Stimulated activated CD8-positive, alpha-beta memory T cell treated with anti-CD3 and anti-CD28 coated beads, Interleukin-12 subunit alpha, Interleukin-12 subunit beta, amount 100 ng/mL, for 4 hours (primary cell): ENCODE measurements at places on chromosomes 1 and 21.

GRCh38 chr1:229887043-229887822 is 179.8 kb upstream of the GALNT2 start:
- no peak for DNase-seq

DNA sequence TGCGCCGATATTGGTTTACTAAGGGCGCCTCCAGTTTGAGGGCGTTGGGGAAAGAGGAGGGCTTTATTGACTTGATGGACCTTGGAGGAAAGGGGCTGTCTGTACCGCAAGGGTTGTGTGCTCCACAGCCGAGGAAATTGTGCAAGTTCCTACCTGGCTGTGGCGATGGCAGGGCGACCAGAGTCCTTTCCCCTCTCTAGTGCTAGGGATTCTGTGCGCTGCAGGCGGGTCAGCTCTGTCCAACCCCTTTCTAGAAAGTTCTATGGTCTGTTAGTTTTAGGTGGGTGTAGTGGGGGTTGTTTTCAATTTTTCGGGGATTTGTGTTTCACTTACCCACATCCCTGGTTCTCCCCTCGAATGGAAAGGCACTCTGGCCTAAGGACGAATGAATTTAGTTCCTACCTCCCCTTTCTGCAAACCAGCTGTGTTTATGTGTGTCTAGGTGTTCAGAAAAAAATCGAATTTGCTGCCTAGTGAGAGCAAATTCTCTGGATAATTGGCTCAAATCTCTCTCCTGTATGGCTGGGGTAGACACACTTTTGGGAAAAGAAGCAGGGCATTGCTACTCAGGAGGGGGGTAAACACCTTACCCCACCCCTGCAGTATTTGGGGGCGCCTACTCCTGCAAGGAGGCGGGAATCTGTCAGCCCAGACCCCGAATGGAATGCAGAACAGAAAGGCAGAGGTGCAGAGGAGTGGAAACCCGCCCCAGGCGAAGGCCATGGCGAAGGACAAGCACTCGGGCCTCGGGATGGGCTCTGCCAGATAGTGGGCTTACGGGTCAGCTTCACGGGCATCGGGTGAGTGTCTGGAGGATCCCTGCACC is 2.0 kb downstream of the DMBX1 start:
- DNase-seq, result no peak

DNA sequence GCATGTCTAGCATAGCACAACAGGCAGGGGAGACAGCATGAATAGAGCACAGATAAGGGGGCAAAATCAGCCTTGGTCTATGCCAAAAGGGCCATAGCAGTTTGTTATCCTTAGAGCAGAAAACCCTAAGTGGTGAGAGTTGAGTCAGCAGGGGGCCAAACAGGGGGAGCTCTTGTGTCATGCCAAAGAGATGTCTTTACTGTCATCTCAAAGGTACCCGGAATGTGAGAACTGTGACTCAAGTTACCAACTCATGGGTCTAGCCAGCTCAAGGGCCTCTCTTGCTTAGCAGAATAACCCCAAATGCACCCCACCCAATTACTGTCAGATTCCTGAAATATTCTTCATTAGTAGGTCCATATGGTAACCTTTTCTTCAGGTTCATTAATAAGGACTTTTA is 45.9 kb upstream of the NRDC start:
- DNase-seq, result no peak

DNA sequence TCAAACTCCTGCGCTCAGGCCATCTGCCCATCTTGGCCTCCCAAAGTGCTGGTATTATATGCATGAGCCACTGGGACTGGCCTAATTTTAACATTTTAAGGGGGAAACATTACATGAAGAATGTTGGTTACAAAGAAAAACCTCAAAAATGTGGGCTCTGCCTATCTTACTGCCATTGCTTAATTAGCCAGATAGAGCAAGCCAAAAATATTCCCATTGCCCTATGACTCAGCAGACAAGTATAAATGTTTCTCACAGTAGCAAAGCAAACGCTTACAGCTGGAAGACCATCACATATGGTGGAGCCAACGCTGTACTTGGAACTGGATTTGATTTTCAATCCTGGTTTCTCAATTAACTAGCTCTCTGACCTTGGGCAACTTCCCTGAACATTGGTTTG is 502.0 kb downstream of the SMYD3 start:
- no peak for DNase-seq

DNA sequence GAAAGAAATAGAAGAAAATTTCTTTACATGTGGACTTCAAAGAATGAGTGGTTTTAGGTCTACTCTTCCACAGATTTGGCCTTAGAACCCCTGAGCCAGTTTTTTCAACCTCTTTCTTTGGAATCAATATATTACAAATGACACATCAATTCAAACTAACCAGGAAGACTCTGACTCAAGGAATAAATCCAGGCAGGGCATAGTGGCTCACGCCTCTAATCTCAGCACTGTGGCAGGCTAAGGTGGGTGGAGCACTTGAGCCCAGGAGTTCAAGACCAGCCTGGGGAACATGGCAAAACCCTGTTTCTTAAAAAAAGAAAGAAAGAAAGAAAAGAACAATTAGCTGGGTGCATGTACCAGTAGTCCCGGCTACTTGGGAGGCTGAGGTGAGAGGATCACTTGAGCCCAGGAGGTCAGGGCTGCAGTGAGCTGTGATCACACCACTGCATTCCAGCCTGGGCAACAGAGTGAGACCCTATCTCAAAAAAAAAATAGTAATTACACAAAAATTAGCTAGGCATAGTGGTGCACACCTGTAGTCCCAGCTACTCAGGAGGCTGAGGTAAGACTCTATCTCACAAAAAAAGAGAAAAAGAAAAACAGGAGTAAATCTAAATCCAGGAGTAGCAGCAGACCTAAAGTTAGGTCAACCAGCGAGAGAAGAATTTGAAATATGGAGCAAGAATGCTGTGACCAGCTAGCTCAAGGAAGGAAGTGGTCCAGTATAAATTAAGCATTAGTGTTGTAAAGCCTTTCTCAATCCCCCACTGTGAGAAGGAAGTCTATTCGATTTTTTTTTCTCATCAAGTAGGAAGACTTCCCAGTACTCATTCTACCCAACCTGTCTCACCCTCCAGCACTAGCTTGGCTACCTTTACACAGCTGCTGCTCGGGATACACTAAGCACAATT is 1.9 kb downstream of the SORT1 start:
- no peak for DNase-seq

GRCh38 chr1:9420835-9421532 is 118.3 kb upstream of the SLC25A33 start:
- DNase-seq, result no peak

DNA sequence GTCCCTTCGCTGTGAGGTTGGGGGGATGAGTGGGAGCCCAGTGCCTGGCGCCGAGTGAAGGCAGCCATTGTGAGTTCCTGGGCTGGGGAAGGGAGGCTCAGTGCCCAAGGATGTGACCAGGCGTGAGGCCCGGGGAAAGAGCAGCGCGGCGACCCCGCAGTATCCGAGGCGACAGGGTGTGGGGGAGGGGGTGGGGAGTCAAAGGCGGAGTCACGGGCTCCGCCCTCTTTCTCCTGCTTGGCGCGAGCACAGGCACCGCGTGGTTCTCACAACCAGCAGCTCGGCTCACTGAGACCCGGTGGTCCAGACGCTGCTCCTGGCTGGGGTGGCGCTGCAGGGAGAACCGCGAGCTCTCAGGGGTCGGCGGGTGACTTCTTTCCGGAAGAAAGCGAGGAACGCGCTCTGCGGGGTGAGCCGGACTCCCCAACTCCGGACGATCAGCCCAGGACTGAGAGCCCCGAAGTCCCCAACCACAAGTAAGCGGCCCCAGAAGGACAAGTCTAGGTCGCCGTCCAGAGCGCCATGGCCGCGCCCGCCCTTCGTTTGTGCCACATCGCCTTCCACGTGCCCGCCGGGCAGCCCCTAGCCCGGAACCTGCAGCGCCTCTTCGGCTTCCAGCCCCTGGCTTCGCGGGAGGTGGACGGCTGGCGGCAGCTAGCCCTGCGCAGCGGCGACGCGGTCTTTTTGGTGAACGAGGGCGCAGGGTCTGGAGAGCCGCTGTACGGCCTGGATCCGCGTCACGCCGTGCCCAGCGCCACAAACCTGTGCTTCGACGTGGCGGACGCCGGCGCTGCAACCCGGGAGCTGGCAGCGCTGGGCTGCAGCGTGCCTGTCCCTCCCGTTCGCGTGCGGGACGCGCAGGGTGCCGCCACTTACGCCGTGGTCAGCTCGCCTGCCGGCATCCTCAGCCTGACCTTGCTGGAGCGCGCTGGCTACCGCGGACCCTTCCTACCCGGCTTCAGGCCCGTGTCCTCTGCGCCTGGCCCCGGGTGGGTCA is at the start of gene HPDL:
HPDL (plus strand) TSS at position 269 of the 997 bp plus-strand sequence; CDS start at position 523, 254 bp downstream.
- DNase-seq, result peak; percentile 58

DNA sequence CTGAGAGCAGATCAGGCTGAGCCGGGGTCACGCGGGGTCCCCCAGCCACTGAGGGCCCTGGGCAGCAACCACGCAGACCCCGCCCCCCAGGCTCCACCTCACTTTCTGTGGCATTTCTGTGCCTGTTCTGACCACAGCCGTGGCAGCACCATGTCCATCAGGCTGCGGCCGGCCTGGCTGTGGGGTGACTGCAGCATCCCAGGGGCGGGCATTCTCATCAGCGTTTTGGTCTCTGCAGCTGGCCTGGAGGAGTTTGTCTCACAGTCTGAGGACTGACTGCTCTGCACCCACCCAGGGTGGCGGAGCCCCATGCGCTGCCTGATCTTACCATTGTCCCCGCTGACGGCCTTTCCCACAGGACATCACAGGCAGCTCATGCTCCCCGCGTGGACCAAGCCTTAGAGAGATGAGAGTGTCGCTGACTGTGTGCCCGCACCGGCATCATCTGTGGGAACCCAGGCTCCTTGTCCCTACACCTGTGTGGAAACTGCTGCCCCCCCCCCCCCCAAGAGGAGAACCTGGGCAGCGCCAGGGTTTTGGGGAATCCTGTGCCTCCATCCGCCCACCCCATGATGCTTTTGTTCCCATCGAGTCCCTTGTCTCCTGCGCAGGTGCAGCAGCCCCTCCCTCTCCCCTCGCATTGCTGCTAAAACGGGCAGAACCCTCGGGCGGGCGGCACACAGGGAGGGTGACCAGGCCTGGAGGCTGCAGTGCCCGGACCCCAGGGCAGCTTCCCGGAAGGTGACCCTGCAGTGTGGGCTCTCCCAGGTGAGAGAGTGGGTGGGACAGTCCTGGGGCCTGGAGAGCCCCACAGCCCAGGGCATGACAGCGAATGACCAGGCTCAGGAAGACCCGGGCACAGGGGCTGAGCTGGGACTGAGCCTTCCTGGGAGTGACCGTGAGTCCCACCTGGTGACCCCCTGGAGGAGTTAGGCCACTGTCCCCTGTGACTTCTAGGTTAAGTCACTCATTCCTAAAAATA is 1.8 kb downstream of the KRTAP10-1 start:
- DNase-seq, result no peak

- DNase-seq, result no peak
These were observed 10.3 kb upstream of the C1orf198 start for GRCh38 chr1:230878591-230878990.
